Activated CD4-positive, CD25-positive, alpha-beta regulatory T cell treated with anti-CD3 and anti-CD28 coated beads, Interleukin-2, amount 50 U/mL, for 16 hours (primary cell): ENCODE measurements at places on chromosomes 11 and 22.

DNA sequence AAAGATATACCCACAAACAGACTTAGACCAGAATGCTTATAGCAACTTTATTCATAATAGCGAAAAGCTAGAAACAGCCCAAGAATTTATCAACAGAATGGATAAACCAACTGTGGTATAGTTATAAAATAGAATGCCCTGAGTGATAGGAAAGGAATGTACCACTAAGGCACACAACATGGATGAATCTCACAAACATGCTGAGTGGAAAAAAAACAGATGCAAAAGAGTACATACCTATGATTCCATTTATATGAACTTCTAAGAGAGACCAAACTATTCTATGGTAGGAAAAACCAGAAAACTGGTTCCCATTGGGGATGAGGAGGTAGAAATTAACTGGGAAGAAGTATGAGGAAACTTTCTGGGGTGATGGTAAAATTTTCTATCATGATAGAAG is 40.4 kb upstream of the GRIK4 start:
- DNase-seq = no peak

DNA sequence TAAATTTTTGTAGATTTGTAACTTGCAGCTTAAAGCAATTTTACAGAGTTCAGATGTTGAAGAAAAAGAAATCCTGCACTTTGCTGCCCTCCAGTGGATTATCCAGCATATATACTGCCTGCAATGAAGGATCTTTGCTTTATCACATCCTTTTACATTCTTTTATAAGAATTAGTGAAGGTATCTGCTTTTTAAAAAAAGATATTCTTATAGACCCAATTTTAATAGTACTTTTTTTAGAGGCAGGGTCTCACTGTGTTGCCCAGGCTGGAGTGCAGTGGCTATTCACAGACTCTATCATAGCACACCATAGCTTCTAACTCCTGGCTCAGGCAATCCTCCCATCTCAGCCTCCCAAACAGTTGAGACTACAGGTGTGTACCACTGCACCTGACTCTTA is 60.7 kb downstream of the TTC17 start:
- no peak for DNase-seq

DNA sequence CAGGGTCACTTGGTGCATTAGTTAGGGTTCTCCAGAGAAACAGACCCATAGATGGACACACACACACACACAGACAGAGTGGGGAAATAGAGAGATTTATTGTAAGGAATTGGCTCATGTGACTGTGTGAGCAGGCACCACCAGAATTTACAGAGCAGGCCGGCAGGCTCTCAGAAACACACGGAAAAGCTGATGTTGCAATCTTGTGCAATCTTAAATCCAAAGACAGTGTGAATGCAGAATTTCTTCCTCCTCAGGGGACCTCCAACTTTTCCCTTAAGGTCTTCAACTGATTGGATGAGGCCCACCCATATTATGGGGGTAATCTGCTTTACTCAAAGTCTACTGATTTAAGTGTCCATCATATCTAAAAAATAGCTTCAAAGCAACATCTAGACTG is 49.8 kb downstream of the APIP start:
- DNase-seq = no peak

DNA sequence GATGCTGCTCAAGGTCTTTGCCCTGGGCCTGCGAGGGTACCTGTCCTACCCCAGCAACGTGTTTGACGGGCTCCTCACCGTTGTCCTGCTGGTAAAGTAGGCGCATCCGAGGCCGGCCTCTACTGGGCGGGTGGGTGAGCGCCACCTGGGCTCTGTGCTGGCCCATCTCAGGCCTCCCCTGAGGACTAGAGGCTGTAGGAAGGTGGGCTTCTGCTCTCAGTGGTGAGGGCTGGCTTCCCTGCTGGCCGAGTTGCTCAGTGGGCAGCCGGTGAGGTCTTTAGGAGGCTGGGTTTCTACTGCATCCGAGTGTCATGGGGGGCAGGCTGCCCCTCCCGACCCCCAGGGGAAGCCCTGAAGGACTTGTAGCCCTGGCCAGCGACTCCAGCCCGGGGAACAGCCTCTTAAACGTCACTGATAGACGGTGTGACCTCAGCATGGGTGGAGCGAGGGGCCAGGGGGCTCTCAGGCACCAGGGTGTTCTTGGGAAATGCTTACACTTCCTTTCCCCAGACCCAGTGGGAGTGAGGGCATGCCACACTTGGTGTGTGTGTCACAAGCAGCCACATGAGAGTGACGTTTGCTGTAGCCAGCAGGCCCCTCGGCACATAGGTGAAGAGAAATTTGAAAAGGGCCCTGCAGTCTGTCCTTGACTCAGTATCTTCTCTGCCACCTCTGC is 30.3 kb downstream of the TPCN2 start:
- no peak for DNase-seq

GRCh38 chr22:49975543-49976389 is 15.2 kb downstream of the PIM3 start:
- DNase-seq = peak; percentile 5

- no peak for DNase-seq
Observed at GRCh38 chr11:62004473-62004872, 37.0 kb upstream of the FTH1 start.

DNA sequence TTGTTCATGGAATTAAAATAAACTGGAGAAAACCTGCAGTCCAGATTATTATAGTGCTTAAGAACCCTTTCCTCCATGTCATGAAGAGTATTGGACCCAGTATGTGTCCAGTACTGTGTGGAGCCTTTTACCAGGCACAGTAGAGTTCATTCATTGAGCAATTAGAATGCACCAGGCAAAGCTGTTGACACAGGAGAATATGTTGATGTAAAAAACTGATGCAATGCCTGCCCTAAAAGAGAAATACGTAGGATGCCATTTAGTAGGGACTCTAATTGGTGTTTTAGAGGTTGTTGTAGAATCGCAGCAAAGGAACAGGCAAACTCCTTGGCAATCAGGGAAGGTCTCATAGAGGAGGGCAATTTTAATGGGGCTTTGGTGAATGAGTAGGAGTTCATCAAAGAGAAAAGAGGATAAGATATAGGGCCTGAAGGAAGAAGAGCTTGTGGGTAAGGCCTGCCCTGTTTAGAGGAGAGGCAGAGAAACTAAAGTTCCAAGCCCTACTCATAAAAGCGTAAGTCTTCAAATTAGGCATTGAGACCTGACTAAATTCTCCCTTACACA is 126.4 kb downstream of the SEZ6L start:
- DNase-seq = no peak
